CD4-positive, alpha-beta T cell treated with Interleukin-17A for 1 hour (primary cell): ENCODE measurements at places on chromosomes 16 and 17.

- peak; percentile 4 for DNase-seq
Observed at GRCh38 chr17:42760652-42761581, at the start of gene RAMP2. Gene RAMP2 (plus strand): TSS chr17:42761227. CDS start chr17:42761262, 35 bp downstream.

DNA sequence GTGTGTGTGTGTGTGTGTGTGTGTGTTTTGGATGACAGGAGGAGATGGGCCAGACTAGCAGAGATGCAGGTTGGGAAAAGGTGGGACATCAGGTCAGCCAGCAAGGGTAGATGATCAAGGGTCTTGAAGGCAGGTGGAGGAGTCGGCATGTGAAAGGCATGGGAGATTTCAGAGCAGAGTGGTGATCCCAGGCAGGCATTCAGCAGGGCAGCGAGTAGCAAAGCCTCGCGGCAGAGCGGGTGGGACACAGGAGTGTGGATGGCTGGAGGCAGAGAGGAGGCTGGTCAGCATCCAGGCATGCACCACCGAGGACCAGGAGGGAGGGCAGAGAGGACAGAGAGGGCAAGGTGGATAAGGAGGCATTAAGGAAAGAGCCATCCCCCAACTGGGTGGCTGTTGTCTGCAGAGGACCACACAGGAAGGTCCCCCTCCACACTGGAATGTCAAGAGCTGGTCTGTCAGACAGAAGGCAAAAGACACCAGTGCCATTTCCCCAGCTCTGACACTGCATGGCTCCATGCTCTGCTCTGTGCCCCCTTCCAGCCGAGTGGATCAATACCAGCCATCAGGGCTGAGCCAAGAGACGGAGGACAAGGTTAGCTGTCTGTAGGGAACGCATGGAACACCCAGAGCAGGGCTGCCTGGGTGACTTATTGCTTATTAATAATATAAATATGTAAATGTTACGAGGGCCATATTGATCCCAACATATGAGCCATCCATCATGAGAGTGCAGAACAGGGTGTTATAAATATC lies 74.8 kb upstream of the RPL38 start:
- no peak for DNase-seq

DNA sequence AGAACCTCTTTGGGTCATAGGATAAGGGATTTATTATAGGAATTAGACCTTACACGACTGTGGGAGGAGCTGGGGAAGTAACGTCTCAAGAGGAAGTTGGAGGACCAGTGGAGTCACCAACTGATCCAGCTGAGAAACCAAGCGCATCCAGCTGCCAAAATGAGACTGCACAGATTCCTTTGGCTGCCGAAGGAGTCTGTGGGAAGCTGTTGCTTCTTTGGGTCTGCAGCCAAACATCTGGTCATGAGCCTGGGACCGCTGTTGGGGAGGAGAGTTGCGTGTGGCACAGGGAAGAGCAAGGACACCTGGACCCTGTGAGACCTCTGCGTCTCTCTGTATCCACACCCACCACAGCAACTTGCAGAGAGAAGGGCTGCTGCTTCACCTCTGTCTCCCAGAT lies 2.4 kb upstream of the NACA2 start:
- no peak for DNase-seq

- no peak for DNase-seq
Observed at GRCh38 chr16:3909791-3910583, 29.5 kb upstream of the CREBBP start.

DNA sequence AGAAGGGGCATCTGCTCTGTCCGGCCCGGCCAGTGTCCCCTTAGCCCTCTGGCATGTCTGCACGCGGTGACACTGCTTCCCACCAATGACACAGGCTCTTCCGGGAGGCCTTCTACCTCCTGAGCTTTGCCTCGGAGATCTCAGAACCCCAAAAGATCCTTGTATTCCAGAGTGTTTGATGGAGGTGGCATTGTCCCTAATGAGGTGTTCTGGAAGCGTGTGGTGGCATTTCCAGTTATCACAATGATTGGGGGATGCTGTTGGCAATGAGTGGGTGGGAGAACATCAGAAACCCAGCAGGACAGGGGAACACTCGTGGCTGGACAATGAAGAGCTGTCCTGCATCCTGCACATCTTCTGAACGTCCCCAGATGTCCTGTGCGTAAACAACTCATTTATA lies 198.0 kb downstream of the XYLT1 start:
- no peak for DNase-seq

DNA sequence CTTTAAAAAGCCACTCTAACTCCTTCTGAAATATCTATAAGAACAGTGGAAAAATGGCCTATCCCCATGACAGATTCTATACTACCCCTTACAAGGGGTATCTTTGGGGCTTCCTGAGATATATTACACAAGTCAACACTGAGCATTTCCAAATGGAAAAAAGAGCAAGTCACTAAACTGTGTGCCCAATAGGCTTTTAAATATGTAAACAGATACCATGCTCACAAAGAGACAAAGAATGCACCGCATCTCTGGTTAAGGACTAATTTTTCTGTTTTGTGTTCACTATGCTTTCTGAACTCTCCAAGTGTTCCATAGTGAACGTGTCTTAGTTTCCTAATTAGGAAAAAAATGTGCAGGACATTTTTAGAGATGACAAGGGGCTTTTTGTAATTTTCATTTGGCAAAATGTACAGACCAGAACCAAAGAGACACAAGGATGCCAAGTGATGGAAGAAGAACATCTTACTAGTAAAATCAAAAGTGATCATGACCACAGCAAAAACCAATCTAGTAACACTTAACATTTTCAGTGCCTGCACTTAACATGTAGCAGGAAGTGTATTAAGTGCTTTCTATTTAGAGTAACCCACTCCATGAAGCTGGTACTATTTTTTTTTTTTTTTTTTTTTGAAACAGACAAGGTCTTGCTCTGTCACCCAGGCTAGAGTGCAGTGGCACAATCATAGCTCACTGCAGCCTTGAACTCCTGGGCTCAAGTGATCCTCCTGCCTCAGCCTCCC lies 21.5 kb downstream of the MYH11 start:
- DNase-seq, result no peak

DNA sequence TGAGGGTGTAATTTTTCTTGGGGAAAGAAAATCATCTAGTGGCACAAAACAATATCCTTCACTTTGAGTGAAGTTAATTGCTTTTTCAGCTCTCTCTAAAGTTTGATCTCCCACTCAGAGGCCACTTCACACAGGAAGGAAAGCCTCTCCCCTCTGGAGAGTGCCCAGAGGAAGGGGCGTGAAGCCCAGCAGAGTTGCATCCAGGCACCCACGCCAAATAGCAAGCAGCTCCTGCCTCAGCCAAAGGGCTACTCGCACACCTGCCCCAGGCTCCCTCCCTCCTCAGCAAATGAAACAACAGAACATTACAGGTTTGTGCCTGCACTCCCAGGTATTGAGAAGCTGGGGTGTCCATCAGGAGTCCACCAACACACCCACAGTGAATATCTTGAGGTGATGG lies 183.0 kb upstream of the RPL38 start:
- no peak for DNase-seq

DNA sequence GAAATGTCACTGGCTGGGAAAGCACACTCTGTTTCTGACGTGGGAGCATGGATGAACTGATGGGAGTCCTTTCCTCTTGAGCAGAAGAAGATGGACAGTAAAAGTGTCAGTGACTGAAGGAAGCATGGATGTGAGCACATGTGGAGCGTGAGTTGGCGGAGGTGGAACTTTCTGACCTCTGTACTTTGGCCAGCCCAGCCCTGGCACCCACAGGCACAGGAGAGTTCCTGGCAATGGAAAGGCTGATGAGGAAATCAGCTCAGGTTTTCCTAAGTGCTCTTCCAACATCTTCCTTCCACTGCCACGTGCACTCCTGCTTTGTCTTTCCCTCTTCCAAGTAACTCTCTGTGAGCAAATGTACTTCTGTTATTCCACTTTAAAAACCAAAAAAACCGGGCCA lies 276.8 kb downstream of the NTN1 start:
- DNase-seq, result no peak

DNA sequence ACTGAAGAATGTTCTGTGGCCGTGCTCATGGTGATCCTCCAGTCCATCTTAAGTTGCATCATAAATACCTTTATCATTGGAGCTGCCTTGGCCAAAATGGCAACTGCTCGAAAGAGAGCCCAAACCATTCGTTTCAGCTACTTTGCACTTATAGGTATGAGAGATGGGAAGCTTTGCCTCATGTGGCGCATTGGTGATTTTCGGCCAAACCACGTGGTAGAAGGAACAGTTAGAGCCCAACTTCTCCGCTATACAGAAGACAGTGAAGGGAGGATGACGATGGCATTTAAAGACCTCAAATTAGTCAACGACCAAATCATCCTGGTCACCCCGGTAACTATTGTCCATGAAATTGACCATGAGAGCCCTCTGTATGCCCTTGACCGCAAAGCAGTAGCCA lies 36.8 kb upstream of the KCNJ2 start:
- no peak for DNase-seq

GRCh38 chr17:49409066-49409465 lies 5.6 kb downstream of the PHB1 start:
- DNase-seq, result no peak

DNA sequence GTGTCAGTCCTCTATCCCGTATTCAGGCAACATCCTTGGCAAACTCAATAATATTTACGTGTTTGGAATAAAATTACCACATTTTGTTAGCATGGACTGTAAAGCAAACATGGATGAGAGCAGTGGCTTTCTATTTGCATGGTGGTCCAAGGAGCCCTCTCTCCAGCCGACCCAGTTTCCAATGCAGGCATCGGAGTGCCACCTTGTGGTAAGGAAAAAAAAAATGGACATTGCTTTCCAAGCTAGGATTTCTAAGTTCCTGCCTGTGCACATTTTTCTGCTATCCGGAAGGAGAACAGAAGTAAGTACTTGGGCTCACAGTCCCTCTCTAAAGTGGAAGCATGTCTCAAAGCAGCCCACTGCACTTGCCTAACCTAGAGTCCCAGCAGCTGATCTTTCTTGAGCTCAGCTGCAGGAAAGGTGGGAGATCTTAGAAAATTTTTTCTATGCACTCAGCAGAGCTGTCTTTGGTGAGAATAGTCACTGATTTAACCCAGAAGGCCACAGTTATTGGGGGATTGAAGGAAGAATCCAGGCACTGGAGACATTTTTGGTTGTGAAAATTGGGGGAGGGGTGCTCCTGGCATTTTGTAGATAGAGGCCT lies 46.0 kb upstream of the ERCC4 start:
- DNase-seq, result no peak

DNA sequence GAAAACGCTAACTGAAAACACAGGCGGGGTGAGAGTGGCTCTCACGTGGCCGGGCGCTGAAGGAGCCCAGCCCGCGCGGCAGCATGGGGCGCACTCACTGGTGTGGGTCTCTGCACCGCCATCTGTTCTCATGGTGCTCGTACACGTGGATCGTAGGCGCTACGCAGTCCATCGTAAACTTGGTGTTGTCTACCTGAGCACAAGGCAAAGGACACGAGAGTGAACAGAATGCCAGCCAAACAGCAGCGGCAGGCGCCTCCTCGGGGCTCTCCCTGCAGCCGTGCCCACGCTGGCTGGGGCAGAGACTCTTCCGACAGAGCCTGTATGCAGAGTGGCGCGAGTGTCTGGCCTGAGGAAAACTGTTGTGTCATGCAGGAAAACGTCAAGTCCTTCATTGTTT lies 19.1 kb downstream of the EMC8 start:
- DNase-seq, result no peak

- no peak for DNase-seq
Observed at GRCh38 chr17:73646409-73647300, 2.4 kb upstream of the SDK2 start.

DNA sequence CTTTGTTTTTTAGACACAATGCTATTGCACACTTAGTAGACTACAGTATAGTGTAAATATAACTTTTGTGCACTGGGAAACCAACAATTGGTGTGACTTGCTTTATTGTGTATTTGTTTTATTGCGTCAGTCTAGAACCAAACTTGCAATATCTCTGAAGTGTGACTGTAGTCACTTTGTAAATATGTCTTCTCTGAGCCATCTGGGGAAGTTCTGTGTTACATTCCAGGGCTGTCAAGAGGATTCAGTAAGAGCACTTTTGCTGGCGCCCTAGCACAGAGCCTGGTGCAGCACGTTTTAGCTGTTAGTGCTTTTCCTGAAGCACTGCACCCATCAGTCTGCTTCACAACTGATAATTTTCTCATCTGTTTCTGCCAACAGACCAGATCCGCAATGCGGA lies 73.2 kb downstream of the NT5M start:
- DNase-seq, result no peak

GRCh38 chr17:3818786-3819185 lies 17.8 kb upstream of the ITGAE start:
- no peak for DNase-seq

- no peak for DNase-seq
Observed at GRCh38 chr16:1029259-1029545, 43.3 kb upstream of the SSTR5 start.

DNA sequence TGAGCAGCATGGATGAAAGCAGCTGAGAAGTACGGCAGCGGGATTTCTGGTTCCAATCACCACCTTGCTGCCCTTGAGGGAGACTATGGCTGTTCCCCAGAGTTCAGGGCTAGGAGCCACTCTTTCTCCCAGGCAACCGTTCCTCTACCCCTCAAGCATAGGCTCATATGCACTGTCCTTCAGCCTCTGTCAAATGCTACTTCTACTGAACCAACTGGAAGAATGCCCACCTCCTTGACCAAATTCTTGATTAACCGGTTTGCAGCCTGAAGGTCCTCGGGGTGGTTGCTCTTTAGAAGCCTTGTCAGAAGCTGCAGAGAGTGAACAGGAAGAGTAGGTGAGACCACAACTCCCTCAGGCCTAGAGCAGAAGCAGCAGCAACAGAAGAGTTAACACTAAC lies 23.8 kb downstream of the GGA2 start:
- DNase-seq, result no peak

GRCh38 chr17:65472666-65473309 lies 88.7 kb downstream of the AXIN2 start:
- no peak for DNase-seq

DNA sequence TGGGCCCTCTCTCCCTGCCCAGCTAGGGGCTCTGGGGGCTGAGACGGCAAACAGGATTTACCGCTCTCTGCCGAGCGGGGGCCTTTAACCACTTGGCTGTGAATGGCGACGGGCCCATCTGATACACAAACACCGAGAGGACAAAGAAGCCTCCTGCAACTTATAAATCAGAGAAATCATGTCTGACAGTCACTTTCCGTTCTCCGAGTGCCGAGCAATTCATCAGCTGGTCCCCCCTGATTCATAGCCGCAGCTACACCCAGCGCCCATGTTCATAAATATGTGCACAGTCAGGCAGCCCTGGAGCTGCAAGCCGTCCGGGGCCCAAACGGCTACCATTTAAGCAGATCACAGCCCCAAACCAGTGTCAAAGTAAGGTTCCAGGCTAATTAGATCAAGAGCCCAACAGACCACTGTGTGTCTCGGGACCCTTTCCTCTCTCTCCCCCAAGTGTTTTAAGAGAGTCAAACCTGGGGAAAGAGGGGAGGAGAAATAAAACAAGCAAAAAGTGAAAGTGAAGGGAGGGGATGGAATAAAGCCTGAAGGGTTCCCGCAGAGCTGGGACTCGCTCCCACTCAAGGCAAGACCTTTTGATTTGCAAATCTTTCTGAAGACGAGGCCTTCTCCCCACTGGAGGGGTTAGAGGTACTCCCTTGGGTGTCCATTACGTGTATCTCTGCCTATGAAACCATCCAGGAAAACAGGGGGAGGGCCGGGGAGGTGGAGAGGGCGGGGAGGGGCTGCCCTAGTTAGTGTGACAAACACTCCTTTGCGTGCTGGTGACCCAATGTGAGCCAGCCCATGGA lies 154.7 kb downstream of the C16orf78 start:
- DNase-seq, result no peak

GRCh38 chr17:77280304-77281121 lies 139.7 kb downstream of the SEC14L1 start:
- peak; percentile 12 for DNase-seq

- no peak for DNase-seq
Observed at GRCh38 chr17:48718227-48718760, 4.0 kb downstream of the PRAC1 start.

- no peak for DNase-seq
Observed at GRCh38 chr16:58999762-59000161, 265.6 kb upstream of the GOT2 start.
